ENCODE measurements at places on chromosomes 6 and 20.

DNA sequence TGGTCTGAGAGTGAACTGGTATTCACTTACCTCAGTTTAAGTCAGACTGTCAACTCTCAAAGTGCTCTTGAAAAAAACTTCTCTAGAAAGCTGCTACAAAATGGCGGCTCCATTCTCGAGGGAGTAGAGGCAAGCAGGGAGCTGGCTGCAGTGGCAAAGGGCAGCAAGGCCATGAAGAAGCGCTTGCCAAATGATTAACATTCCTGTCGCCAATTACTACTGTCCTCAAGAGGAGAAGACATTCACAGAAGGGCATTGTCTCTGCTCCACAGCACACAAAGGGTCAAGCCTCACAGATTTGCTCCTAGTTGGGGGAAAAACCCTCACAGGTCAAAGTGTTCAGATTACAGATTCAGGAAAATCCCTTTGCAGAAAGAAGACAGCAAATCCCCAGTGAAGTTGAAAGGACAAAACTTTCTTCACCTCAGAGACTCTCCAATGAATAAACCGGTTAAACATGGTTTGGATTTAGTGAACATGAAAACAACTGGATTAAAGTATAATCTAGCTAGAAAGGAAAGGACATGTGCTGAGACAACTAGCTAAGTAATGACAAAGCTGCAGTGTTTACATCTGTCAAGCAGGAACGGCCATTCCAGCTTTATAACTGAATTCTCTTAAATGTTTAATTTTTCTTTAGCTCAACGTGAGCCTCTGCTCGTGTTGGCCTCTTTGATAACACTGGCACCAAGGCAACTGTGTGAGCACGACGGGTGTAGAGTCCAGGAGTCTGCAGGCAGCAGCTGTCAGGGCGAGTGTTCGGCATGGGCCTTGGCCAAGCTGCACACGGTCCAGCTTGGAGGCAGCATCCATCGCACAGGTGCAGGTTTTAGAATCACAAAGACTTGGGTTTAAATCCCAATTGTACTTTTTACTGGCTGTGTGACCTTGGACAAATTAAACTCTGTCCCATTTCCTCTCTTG lies 37.6 kb downstream of the NR2E1 start:
- no peak for DNase-seq

- no peak for DNase-seq
These were observed 29.2 kb downstream of the JAG1 start for GRCh38 chr20:10644458-10645204.

DNA sequence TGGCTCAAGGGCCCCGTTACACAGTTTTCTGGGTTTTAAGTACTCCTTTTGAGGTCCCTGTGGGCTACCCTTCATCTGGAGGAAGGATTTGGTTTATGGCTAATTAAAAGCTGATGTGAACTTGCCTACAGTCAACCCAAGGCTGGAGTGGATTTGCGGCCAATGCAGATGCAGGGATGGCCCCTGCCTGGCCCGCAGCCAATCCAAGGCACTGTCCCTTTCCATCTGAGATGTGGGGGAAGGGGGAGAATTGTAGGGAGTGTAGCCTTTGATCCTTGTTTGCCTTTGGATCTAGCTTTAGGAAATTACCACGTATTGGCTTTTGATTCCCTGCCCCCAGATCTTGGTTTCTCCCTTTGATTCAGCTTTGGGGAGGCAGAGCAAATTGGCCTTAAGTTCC lies 128.0 kb upstream of the GGTLC1 start:
- no peak for DNase-seq

GRCh38 chr6:124080483-124080882 lies 276.8 kb downstream of the NKAIN2 start:
- no peak for DNase-seq

DNA sequence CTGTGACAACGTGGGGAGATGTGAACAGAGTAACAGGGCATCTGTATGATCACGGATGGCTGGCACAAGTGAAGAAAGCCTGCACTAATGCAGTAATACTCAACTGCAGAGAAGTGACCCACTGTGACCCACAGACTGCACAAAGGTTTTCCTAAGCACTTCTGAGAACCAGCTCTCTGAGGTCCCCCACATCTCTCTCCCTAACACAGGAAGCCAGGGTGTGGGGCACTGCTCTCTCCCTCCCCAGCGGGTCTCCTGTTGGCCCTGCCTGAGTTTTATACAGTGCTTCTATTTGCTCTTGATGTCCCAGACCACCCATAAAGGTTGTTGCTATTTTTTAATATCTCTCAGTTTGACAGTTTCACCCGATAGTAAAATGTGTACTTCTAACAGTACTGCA lies 11.3 kb downstream of the APMAP start:
- no peak for DNase-seq

- DNase-seq, result no peak
These were observed 214.3 kb upstream of the MARCKS start for GRCh38 chr6:113642714-113643406.

DNA sequence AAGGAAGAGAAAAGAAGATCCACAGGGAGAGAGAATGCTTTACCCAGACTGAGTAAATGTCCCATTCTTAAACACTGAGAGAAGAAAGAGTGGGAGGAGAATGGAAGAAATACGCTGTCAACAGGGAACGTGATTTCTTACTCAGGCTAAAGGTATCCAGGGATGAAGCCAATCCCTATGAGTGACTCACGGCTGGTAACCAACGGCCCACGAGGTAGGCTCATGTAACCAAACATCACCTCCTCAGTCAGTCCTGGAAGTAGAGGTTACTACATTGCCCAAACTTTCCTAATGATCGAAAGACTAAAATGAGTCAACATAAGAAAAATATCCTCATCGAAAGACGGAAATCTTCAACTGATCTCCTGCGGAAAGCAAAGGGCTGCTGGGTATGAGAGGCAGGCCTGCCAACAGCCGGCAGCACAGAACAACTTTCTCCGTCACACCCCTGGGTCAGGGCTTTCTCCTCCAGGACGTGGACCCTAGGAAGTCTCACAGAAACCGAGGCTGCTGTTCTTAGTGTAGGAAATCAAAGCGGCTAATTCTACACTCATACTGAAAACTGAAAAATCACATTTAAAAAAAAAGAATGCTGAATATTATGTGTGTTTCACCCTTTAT lies 292.6 kb downstream of the GMDS start:
- DNase-seq, result no peak

DNA sequence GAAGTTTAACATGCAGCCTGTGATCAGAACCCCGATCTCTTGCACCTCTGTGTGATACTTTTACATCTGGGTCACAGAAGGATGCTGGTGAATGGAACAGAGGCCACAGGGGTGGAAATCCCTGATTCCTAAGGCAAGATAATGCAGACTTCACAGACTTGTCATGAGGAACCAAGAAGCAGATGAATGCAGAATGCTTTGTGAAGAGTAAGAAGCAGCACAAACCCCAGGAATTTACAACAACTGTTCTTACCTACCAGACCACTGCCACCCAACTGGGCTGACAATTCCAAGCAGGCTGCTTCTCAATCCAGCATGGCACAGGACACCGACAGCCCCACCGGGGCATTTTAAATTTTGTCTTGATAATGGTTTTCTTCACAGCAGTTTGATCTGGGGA lies 113.2 kb upstream of the CD93 start:
- DNase-seq, result no peak

DNA sequence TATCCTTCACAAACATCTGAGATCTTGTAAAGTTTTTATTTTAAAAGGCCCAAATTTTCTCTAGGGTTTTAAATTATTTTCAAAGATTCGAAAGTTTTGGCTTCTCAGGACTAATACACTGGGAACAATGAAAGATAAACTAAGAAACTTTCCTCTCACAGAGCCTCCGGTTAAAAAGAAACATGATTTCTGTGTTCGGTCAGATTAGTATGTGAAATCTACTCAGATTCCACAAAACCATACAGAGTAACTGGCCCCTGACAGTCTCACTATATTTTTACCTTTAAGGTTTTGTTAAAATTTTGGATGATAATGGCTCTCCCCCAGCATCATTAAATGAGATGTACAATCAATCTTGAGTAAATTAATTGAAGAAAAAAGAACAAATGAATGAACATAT lies 471.0 kb downstream of the COL12A1 start:
- DNase-seq, result no peak

DNA sequence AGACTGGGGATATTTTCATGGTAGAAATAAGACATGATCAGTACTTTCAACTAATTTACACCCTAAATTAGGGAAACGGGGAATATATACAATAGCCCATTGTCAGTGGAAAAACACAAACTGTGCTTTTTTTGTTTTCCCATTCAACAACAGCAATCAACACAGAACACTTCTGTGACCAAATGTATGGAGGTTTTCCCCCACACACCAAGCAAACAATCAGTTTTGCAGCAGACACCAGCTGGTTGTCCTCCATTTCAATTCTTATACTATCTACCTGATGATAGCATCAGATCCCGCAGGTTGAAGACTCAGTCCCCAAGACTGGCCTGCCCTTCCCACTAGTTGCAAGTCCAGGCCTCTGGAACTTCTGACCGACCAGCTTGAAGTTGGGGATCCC lies 4.5 kb downstream of the HINT3 start:
- DNase-seq, result no peak

- DNase-seq, result no peak
These were observed 72.6 kb downstream of the ERMARD start for GRCh38 chr6:169824021-169824420.

GRCh38 chr6:52786249-52786956 lies 17.2 kb downstream of the GSTA1 start:
- DNase-seq, result no peak

DNA sequence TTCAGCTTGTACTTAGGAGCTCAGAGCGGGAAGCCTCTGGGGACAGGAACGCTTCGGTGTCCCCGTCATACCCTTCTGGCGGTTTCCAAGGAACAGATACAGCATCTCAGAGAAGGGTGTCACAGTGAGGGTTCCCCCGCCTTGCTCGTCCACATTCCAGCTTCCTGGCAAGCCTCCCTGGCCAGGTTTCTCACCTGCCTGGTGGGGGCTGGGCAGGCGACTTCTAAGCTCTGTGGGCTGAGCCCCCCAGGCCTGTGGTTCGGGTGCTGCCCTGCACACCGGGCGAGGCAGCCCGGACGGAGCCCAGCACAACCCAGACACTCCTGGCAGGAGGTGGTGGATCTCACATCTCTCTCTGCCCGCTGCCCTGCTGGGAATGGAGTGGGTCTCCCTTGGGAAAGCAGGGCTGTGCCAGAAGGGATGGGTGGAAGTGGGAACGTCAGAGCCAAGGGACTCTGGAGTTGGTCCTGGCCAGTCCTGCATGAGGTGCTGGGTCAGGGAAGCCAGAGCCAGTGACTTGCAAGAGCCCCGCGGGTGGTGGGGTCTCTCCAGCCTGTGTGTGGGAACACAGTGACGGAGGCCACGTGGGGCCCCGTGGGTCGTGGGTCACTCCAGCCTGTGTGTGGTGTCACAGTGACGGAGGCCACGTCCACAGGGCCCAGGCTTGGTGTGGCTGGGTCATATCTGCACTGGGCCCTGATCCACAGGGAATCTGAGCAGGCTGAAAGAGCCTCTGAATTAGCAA lies 47.7 kb upstream of the SMOC2 start:
- no peak for DNase-seq

GRCh38 chr6:157620944-157621343 lies 202.1 kb upstream of the SNX9 start:
- no peak for DNase-seq

DNA sequence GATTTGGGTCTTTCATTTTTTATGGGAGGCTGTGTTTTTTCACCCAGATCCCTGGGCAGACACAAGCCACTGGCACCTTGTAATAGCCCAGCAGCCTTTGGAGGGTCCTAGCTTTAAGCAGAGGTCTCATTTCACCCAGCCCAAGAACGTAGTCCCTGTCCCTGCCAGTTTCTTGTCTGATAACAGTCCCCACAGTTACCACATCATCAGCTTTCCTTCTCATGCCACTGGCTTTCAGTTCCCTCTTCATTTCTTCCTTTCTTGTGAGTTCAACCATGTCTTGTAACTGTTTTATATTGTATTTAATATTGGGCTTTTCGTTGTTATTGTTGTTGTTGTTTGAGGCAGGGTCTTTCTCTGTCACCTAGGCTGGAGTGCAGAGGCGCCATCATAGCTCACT lies 10.6 kb downstream of the PNPLA1 start:
- DNase-seq, result no peak

- DNase-seq, result peak; percentile 1
These were observed 38.4 kb downstream of the HS3ST5 start for GRCh38 chr6:114304304-114304887.

- DNase-seq, result no peak
These were observed 28.3 kb downstream of the ZNF292 start for GRCh38 chr6:87183687-87184086.

DNA sequence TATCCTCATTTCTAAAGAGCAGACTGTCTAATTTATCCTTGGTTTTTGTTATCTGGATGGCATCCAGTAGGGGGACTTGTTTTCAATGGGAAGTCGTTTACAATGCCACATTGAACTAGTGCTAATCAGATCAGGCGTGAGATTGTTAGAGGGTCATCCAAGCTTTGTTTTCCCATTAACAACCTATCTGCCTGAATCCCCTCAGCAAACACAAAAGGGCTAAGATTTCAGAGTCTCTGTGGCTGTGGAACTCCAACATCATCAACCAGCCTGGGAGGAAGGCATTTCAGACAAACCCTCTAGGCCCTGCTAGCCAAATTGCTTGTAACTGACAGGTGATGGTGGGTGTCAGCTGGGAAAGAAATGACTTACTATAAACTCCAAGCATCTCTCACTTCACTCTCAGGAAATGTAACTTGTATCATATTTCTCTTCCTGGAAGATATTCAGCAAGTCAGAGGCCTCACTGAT lies 47.7 kb downstream of the COL19A1 start:
- DNase-seq, result no peak

All from glomerular endothelial cell (primary cell).